ENCODE measurements at places on chromosomes 12 and 14.

DNA sequence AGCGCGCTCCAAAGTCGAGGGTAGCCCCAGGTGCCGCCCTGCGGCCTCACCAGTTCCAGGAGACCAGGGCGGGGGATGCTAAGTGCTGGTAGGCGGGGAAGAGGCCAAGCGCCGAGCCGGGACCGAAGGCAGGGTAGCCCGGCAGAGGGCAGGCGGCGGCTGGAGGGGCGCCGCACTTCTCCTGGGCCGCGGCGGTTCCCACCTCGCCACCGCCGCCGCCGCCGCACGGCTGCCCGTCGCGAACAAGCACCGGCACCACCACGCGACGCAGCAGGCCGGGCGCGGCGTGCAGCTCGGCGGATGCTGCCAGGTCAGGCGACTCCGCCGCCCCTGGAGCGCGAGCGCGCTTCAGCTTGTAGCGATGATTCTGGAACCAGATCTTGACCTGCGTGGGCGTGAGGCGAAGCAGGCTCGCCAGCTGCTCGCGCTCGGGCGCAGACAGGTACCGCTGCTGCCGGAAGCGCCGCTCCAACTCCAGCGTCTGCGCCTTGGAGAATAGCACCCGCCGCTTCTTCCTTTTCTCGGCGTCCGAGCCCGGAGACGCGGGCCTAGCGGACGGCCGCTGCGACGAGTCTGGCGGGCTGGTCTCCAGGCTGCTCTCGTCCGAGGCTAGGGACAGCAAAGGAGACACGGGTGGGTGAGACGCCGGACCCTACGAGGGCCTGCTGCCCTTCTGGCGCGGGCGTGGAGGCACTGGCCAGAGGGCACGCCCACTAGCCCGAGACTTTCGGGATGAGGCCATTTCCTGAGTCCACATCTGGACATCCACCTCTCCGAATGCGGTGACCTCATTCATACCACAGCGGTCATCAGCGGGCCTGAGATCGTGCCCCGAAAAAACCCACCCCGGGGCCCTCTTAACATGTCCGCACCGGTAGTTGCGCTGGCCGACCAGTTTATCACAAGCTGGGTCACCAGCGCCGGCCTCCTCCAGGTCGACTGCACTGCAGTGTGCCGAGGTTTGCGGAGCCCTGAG lies 1.3 kb downstream of the NKX2-8 start:
- no peak for DNase-seq

DNA sequence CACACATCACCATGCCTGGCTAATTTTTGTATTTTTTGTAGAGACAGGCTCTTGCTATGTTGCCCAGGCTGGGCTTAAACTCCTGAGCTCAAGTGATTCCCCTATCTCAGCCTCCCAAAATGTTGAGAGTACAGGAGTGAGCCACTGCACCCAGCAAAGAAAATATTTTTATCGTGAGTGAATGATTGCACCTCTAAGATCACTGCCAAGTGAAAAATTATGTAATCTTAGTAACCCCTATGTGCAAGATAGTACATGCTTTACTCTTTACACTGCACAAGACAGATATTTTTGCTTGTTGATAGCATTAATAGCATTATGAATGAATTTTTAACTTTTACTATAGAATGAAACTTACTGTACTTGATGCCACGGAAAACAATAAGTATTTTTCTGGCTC lies 3.4 kb upstream of the MRPS35 start:
- no peak for DNase-seq

- DNase-seq, result no peak
Observed at GRCh38 chr14:60188115-60188514, 22.9 kb upstream of the DHRS7 start.

GRCh38 chr14:48504921-48505320 lies 829.5 kb upstream of the MDGA2 start:
- no peak for DNase-seq

DNA sequence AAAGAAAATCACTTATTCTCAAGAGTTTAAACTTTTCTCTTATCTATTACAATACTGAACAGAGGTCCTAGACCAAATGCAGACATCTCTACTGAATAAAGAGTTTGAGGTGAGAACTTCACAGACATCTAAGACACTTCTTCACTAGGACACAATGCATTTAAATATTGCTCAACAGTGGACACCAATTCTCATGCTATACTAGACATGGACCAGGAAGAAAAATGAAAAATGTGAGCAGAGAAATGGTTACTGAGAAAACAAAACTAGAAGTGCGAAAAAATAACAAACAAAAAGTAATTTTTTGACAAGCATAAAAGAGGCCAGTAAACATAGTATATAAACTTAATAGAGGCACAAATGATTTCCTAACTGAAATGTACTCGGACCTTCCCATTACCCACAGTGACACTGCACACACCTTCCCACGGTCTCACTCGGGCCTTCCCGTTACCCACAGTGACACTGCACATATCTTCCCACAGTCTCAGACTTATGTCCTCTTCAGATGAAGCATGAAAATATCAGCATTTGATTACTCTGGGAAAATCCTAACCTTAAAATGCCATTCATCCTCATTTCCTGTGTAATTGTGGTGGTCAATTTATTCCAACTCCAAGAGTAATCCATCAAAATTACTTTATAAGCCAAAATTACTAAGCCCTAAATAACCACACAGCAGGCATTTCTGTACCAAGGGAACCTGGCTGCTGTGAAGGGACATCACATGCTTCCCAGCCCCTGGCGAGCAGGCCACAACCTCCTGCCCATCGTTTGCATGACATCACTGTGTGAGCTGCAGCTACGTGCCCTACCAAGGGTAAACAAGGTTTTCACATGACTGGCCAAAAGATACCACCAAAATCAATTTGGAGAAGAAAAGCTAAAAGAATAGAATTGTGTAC lies 6.4 kb downstream of the SLC15A4 start:
- DNase-seq, result peak; percentile 40

DNA sequence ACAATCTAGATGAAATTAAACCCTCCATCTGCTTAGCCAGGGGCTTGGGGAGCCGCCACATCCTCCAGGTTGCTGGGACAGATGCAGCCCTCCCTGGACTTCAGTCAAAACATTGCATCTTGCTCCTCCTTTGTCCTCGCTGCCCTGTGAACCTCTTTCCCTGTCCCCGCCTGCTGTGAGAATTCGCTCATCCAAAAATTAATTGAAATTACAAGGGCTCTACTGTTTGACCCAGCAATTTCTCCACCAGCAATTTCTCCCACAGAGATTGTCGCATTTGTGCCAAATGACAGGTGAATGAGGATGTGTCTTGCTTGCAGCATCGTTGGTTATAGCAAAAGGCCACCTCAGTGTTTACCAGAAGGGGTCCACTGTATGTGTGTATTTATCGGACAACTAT lies 5.0 kb upstream of the POP5 start:
- DNase-seq, result no peak

DNA sequence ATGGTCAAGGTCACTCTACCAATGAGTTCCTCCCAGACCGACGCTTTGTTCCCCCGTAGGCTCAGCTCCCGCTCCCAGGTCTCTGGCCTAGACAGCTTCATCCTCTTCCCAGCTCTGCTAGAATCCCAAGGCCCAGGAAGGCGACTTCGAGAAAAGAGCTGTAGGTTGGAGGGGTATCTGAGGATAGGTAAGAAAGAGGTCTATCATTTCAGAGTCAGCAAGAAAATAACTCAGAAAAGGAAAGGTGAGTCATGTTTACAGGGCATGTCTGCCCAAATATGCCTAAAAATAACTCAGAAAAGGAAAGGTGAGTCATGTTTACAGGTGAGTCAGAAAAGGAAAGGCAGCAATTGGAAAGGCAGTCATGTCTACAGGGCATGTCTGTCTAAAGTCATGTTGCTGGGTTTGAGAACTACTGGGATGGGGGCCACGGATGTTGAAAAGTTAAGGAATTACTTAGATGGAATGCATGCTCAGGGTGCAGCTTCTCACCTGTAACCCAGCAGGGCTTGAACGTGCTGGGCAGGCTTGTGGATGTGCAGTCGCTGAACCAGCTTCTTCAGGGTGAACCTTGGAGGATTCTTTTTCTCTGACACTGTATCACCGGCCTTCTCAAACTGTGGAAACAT lies 12.2 kb downstream of the TEP1 start:
- peak; percentile 68 for DNase-seq

Data from activated CD8-positive, alpha-beta memory T cell treated with anti-CD3 and anti-CD28 coated beads for 24 hours (primary cell).